Body of pancreas (tissue), 4 donors: ENCODE measurements at places on chromosomes 5 and 9. TPM values are rescaled to one million over a fixed set of nuclear protein-coding genes. Genes with fewer than 3 reads are reported as not detected.

GRCh38 chr5:73709536-73710129 lies 83.6 kb downstream of the ARHGEF28 start:
- DNase-seq, result no peak
- no peaks in the 10 kb centered on the region for H3K36me3 ChIP-seq
- no peak overlapping the region for H3K4me3 ChIP-seq
- H3K27me3 ChIP-seq, result no peaks in the 10 kb centered on the region
- no peak overlapping the region for H3K27ac ChIP-seq

The C9orf50 gene
- total RNA-seq, result not detected

The NR6A1 gene
- 3.9 TPM for total RNA-seq

DNA sequence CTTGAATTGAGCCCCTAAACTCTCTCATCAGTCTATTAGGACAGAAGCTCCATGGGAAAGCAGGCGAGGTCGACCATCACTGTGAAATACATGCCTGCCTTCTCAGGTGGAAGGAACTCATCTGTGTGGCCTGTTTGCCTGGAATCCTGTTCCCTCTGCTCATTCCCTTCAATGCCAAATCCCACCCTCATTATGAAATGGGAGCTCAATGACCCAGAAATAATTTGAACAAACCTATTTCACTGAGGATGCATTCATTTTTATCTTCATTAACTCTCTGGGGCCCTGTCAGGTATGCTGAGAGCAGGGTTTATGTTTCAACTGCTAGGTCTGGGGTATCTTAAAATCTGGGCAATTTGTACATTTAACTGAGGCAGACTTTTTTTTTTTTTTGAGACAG lies 142.2 kb downstream of the MED27 start:
- no peak overlapping the region for H3K27ac ChIP-seq
- H3K27me3 ChIP-seq, result no peaks in the 10 kb centered on the region
- no peaks in the 10 kb centered on the region for H3K4me1 ChIP-seq
- no peak overlapping the region for H3K4me3 ChIP-seq
- DNase-seq, result no peak

- no peaks in the 10 kb centered on the region for H3K27me3 ChIP-seq
- H3K4me3 ChIP-seq, result no peak overlapping the region
- H3K36me3 ChIP-seq, result no peaks in the 10 kb centered on the region
- DNase-seq, result no peak
- H3K27ac ChIP-seq, result no peak overlapping the region
Measured at GRCh38 chr9:107875571-107875980, 386.0 kb upstream of the KLF4 start.

DNA sequence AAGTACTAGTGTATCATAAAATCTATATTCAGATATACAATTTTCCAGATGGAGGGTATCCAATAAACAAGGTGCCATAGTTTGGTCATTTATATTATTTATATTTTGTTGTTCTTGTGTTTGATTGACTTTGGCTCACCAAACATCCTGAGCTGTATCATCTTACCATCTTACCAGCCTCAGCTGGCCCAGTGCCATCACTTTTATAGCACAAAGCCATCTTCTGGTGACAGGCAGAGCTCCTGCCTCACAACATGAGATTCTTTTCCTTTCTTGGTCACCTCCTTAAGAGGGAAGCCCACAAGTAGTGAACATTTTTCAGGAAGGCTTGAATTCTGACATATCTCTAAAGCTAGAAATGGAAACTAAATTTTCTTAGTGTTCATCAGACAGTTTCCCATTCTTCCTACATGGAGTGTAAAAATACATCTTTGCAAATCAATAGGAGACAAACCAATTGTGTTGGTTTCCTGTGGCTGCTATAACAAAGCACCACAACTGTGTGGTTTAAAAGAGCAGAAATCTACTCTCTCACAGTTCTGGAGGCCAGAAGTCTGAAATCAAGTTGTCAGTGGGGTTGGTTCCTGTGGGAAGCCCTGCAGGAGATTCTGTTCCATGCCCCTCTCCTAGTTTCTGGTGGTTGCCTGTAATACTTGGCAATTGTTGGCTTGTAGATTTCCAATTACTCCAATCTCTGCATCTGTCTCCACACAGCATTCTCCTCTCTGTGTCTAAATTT lies 341.8 kb downstream of the MAN2A1 start:
- peak; percentile 11 for DNase-seq
- H3K4me1 ChIP-seq, result no peaks in the 10 kb centered on the region
- no peaks in the 10 kb centered on the region for H3K36me3 ChIP-seq
- no peaks in the 10 kb centered on the region for H3K27me3 ChIP-seq

The ZNF300 gene
- 7.9 TPM for total RNA-seq

DNA sequence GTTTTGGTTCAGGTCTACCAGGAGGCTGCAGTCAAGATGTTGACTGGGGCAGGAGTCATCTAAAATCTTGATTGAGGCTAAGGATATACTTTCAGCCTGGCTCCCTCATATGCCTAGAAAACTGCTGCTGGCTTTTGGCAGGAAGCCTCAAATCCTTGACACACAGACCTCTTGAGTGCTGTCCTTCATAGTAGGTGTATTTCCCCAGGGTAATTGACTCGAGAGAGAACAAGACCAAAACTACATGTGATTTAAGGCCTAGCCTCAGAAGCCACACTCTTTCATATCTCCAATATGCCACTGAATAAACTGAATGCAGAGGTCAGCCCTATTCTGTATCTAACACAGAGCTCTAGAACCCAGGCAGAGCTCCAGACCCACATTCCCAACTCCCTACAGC lies 402.3 kb upstream of the ADAMTS16 start:
- H3K36me3 ChIP-seq, result no peaks in the 10 kb centered on the region

GRCh38 chr9:120745278-120745677 lies 31.0 kb upstream of the MEGF9 start:
- H3K36me3 ChIP-seq, result no peaks in the 10 kb centered on the region
- H3K27ac ChIP-seq, result no peak overlapping the region
- no peaks in the 10 kb centered on the region for H3K4me1 ChIP-seq
- DNase-seq, result no peak

DNA sequence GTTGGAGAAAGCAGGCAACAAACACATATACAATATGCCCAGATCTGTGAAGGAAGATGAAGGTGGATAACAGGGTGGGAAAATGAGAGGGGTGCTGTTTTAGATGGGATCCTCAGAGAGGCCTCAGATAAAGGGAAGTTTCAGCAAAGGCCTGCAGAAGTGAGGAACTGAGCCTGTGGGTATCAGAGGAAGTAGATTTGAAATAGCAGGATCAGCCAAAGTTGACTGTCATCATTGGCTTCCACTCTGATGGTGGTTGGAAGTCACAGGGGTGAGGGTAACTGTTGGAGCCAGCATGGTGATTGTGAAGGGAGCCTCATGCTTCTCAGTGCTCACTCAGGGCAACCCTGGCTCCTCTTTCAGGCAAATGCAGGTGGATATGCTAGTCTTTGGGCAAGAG lies 607.2 kb upstream of the CLINT1 start:
- peaks cover 13% of the 10 kb centered on the region for H3K4me1 ChIP-seq
- H3K27me3 ChIP-seq, result no peaks in the 10 kb centered on the region
- H3K36me3 ChIP-seq, result no peaks in the 10 kb centered on the region

GRCh38 chr9:14273696-14274121 lies 40.2 kb downstream of the NFIB start:
- no peaks in the 10 kb centered on the region for H3K36me3 ChIP-seq
- H3K4me3 ChIP-seq, result no peak overlapping the region
- no peak for DNase-seq
- peaks cover 83% of the 10 kb centered on the region for H3K4me1 ChIP-seq

GRCh38 chr9:125604196-125604595 lies 102.8 kb downstream of the MAPKAP1 start:
- H3K36me3 ChIP-seq, result no peaks in the 10 kb centered on the region
- H3K27ac ChIP-seq, result no peak overlapping the region
- H3K4me3 ChIP-seq, result no peak overlapping the region
- no peak for DNase-seq
- H3K4me1 ChIP-seq, result peaks cover 13% of the 10 kb centered on the region
- H3K27me3 ChIP-seq, result no peaks in the 10 kb centered on the region

The TLX3 gene
- total RNA-seq, result not detected

- no peaks in the 10 kb centered on the region for H3K4me1 ChIP-seq
- no peaks in the 10 kb centered on the region for H3K27me3 ChIP-seq
- no peaks in the 10 kb centered on the region for H3K36me3 ChIP-seq
- H3K27ac ChIP-seq, result no peak overlapping the region
- no peak for DNase-seq
Measured at GRCh38 chr5:170701334-170701733, 82.2 kb upstream of the GABRP start.
